ENCODE measurements at places on chromosomes 1 and 21.

DNA sequence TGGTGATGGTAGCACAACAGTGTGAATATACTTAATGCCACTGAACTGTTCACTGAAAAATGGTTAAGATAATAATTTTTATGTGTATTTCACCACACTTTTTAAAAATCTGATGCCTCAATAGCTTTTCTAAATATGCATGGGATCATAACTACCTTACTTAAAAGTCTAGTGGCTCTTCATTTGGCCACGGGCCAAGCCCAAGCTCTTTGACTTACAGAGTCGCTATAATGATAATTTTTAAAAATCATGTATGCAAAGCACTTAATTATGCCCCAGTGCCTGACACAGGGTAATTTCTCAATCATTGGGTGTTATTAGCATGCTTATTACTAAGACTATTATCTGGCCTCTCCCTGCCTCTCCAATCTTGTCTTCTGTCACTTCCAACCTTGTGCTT is 7.6 kb upstream of the CNN3 start:
- no peak for DNase-seq

GRCh38 chr1:86956221-86956620 is 41.8 kb downstream of the HS2ST1 start:
- no peak for DNase-seq

- DNase-seq = no peak
Observed at GRCh38 chr1:217089361-217090014, 366.3 kb upstream of the ESRRG start.

DNA sequence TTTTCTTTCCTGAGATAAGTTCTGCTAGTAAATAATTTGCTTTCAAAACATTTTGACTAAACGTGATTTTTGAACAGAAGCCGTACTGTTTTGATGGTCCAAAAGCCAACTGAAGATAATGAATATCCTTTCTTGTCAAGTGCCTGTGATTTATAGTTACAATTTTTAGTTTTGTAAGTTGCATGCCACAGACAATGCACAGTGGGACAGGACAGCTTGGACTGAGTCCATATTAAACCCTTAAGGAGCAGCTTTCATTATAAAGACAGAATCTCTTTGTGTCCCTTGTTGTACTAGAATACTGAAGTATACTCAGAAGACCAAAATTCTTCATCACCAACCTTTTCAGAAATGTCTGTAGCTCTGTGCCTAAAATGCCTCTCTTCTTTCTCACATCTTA is 92.2 kb downstream of the LTN1 start:
- no peak for DNase-seq

- DNase-seq = no peak
Observed at GRCh38 chr1:53721088-53721487, 17.9 kb downstream of the GLIS1 start.

DNA sequence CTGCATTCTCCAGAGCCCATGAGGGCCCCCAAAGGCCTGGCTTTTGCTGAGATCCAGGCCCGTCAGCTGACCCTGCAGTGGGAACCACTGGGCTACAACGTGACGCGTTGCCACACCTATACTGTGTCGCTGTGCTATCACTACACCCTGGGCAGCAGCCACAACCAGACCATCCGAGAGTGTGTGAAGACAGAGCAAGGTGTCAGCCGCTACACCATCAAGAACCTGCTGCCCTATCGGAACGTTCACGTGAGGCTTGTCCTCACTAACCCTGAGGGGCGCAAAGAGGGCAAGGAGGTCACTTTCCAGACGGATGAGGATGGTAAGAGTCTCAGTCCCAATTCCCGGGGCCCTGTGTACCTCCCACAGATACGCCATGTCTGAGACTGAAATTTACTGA is 39.1 kb downstream of the PTPRU start:
- DNase-seq = no peak

GRCh38 chr1:66605419-66605997 is 71.6 kb downstream of the SGIP1 start:
- DNase-seq = no peak

DNA sequence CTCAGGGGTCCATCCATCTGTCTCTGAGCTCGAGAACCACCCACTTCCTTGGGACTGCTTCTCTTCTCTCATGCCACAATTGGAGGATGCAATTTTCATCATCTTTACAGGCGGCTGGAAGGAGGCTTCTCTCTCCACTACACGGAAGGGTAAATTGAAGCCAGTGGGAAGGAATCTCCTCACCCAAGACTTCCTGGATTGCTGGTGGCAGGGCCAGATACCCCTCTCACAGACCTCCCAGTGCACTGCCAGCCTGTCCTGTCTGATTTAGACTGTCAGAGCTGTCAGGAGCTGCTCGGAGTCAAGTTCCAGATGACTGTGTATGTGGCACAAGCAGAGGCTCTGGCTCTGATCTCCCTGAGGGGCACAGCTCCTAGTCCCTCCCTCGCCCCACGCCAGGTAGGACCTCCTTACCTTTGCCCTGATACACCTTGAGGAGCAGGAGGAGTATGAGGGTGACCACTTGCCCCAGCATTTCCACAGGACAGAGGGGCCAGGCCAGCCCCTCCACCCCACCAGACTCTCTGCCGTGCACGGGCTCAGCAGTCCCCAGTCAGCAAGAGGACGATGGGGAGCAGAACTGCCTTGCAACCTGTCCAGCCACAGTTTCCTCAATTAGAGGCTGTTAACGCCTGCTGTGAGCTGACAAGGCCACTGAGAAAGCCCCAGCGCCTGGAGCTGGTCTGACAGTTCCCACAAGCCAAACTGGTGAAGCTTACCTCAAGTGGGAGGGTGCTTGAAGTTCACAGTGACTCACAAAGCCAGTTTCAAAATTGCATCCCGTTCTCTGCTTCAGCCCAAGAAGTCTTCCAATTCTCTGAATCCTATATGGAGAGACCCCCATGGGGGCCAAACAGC is at the start of gene CD244:
Gene CD244, minus strand, starts transcription at position 685 of the 858 bp plus-strand sequence. Its CDS starts 210 bp downstream, at position 475.
- DNase-seq = peak; percentile 53

GRCh38 chr1:156760092-156760795 is 7.1 kb upstream of the PRCC start:
- DNase-seq = no peak

DNA sequence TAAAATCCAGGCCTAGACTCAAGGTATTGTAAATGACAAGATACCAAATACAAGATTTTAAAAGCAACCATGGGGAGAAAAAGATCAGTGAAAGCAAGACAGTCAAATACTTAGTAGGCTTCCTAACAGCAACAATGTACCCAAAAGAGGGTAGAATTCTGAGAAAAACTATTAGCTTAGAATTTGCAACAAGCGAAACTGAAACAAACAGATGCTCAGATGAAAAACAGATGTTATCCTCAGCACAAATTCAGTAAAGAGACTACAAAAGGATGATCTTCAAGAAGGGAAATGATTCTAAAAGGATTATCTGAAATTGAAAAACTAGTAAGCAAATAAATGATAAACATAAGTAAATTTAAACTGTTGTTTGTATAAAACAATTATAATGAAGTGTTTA is 40.0 kb downstream of the PDC start:
- no peak for DNase-seq
